Germinal center (tissue), 1 donor: ENCODE measurements at places on chromosomes 2 and 18.

- DNase-seq = no peak
Observed at GRCh38 chr2:31877008-31877407, 133.8 kb downstream of the MEMO1 start.

DNA sequence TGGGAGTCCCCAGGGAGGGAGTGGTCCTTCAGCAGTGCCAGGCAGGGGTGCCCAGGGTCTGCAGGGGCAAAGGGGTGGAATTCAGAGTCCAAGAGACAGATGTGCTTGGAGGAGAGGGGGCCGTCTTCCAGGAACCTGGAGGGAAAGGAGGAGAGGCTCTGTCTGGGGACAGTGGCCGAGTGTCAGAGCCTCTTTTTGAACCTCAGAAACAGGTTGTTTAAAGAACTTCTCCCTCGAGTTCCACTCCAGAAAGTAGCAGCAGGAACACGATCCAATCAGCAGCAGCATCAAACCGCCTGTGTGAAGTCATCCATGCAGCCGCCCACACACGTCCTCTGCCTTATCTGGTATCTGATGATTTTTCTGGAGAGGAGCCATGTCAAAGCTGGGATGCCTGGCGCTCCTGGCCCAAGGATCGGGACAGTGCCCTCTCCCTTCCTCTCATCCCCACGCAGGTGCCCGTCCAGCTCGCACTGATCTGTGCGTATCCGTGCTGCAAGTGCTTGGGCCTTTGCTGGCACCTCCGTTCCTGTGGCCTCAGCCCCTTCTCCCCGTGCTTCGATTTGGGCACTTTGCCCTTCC, 205.1 kb downstream of the NDUFA10 start:
- DNase-seq = no peak

GRCh38 chr2:172947461-172948153, 128.0 kb upstream of the MAP3K20 start:
- DNase-seq = no peak

- DNase-seq = peak; percentile 100
Observed at GRCh38 chr2:231514225-231514950, 15.9 kb downstream of the NMUR1 start.

- DNase-seq = no peak
Observed at GRCh38 chr2:12507295-12507694, 209.4 kb upstream of the TRIB2 start.

DNA sequence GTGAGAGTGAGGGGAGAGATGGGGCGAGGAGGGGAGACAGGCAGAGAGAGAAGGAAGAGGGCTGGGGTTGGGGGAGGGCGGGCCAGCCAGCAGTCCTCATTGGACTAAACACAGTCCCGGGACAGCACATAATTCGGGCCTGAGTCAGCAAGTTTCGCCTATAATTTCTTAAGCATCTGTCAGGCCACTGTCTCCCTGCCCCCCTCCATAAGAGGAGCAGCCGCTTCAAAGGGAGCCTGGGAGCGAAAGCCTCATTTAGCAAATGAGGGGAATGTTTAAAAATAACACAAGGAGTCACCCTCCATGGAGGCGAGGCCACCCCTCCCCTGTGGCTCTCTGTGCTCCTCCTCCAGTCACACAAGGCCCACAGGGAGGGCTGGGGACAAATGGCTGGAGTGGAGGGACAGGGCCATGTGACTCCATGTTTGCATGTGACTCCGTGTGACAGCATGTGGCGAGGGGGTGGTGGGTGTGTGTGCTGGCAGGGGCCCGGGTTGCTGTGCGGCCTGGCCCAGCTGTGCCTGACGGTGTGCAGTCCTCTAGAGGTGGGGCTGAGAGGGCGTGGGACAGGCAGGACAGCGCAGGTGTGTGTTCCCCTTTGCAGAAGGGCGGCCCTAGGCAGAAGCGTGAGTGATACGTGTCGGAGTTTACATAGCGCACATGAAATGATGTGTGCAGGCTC, 162.4 kb downstream of the CELF4 start:
- DNase-seq = no peak

DNA sequence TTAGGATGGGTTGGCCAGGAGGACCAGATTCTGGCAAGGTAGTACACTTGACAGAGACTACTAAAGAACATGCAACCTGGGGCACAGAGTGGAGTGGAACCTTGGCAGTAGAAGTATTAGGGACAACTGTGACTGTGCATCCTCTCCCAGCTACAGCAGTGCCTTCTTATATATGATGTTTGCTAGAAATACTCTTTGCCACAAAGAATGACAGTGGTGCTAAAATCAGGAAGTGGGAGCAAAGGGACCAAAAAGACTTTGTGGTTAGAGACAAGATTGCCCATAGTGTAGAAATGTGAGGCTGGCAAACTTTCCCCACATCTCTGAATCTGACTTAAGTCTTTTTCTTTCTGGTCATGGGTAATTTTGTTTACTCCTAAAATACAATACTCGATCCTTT, 9.4 kb upstream of the SLC38A11 start:
- DNase-seq = no peak

- DNase-seq = peak; percentile 44
Observed at GRCh38 chr2:218516614-218517013, 51.5 kb downstream of the USP37 start.

GRCh38 chr2:192098814-192099491, 95.8 kb downstream of the TMEFF2 start:
- DNase-seq = no peak

DNA sequence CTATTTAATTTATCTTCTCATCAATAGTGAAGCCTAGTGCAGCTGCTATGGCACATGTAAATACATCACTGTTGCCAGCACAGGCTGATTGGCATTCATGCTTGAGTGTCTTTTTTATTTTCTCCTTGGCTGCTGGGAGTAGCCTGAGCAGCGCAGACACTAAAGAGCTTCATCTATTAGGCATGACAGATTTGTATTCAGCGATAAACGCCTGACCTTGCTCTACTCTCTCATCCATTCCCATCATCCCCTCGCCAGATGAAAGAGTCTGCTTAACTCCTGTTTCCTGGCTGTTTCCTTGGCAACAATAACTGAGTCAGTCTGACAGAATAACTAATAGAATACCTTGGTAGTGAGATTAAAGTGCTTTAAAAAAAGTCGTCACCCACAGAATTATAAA, 753.6 kb downstream of the DCC start:
- DNase-seq = no peak

- no peak for DNase-seq
Observed at GRCh38 chr2:33380001-33380609, 96.3 kb upstream of the RASGRP3 start.

DNA sequence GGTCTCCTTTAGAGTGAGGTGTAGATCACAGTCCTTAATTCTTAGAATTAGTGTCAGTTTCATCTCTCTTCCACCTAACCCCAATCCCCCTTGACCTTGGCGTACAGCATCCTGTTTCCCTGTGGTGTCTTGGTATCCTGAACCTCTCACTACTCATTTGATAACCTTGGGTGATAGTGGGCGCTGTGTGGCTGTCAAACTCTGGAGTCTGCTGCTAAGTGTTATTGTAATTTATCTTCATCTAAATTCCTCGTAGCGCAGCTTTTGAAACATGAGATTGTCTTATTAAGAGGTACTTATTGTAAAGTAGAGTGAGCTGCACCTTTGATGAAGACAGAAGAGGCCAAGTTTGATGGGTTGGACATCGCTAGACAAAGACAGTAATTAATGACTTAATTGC, 222.6 kb upstream of the SPRED2 start:
- no peak for DNase-seq

DNA sequence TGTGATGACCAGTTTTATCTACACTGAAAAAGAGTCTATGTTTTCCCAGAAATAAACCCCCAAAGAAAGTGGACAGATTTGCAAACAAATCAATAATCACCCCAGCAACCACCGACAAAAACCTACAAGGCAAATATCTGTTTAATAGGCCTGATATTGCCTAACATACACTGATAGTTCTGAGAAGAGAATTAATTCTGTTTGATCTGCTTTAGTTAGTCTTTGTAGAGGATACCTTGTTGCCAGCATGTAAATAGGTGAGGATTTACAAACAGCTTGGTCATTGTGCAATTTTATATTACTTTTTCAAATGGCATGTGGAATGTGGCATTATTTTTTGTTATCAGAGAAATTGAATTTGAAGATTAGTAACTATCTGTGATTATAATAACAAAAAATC, 86.5 kb downstream of the DCC start:
- no peak for DNase-seq

GRCh38 chr2:210410542-210410941, 66.0 kb downstream of the LANCL1 start:
- DNase-seq = no peak

DNA sequence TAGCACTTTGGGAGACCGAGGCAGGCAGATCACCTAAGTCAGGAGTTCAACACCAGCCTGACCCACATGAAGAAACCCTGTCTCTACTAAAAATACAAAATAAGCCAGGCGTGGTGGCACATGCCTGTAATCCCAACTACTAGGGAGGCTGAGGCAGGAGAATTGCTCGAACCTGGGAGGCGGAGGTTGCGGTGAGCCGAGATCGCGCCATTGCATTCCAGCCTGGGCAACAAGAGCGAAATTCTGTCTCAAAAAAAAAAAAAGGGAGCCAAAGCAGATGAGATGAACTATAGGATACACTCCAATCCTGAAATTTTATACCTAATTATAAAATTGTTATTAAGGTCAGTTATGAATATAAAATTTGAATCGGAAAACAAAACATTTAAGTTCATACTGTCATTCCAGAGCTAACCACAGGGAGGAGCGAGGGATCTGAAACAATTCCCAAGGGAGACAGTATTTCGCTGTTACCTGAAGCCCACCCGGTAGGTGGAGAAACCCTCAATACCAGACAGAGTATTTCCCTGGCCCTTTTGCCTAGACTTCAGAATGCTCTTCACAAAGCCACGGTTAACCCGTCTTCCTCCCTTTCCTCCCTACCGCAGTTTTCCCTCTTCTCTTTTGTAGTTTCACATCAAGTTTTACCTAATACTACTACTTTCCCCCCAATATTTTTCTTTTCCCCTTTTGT, 1.4 kb downstream of the PPM1G start:
- DNase-seq = peak; percentile 33

DNA sequence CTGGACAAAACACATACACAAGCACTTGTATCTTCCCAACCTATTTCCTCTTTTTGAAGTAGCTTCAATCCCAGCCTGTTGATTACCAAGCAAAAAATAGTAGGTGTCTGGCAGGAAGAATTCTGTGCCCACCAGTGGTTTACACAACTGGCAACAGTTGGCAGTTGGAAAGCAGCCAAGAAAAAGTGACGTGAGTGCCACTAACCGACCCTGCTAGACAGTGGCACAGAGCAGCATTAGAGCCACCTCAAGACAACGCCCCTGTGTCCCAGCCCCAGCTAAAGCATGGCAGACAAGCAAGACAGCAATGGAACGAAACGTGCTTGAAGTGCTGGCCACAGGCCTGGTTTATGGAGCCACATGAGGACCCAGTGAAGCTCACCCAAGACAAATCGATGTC, 379.6 kb downstream of the FBXO15 start:
- DNase-seq = no peak

GRCh38 chr2:171318463-171318934, 115.3 kb downstream of the METTL8 start:
- no peak for DNase-seq

- DNase-seq = no peak
Observed at GRCh38 chr18:75477900-75478299, 50.4 kb upstream of the SMIM21 start.
